Frontal cortex (tissue), 4 donors: ENCODE measurements at places on chromosomes 1 and 21.

GRCh38 chr21:35438643-35439404 lies 389.7 kb upstream of the RUNX1 start:
- no peak for DNase-seq

GRCh38 chr1:181777812-181778211 lies 283.7 kb downstream of the ZNF648 start:
- no peak for DNase-seq

- no peak for DNase-seq
These were observed 93.8 kb downstream of the USP25 start for GRCh38 chr21:15823486-15824150.

- peak; percentile 92 for DNase-seq
These were observed 1.2 kb downstream of the AMPD2 start for GRCh38 chr1:109620841-109621286.

- DNase-seq: no peak
These were observed 377.8 kb downstream of the USH2A start for GRCh38 chr1:216045400-216045799.

DNA sequence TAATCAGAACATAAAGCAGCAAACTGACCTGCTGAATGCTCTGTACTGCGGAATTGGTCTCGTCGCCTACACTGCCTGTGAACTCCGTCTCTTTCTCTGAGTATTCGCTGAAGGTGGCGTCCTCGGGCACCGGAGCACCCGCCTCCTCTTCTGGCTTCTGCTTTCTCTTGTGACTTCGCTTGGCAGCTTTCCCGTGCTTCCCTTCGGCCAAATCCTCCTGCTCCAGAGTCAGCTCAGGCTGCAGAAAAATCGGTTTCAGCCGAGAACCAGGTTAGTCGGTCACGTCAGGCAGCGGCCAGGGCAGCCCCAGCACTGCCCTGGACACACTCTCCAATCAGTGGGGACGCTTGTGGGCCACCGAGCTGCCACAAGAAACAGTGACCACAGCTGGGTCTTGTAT lies 35.8 kb upstream of the RIPK4 start:
- no peak for DNase-seq

- DNase-seq: no peak
These were observed 10.4 kb downstream of the MRTO4 start for GRCh38 chr1:19262047-19262446.

GRCh38 chr21:41432562-41433460 lies 6.8 kb downstream of the MX1 start:
- no peak for DNase-seq

DNA sequence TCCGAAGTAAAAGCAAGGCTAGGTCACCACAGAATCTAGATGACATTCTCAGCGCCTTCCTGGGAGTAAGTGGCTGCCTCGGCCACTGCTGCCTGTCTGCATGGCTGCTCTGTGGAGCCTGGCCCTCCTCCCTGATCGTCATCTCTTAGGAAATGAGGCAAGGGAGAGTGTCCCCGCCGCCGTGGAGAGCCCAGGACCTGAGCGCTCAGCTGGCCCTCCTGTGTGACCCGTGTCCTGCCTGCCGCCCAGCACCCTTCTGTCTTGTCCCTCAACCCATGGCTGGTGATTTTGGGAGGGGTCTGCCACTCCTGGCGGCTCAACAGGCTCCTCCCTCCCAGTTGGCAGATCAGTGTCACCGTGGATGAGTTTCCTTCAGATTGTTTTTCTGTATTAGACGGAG lies 156.4 kb upstream of the COL6A1 start:
- DNase-seq: no peak

DNA sequence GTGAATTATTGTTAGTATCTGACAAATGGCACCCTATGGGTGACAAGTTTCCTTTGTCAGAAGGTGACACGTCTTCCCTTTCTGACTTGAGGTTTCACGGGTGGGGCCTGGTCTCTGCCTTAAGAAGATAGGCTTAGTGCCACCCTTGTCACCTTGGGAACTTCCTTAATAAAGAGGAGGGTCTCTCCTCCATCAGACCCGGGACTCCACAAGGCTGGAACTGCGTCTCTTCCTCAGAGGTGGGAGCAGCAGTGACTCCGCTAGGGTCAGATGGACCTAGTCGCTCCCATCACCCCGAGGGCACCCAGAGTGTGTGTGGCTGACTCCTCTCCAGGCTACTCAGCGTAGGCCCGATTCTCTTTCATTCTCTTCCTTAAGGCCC lies 774 bp upstream of the WDTC1 start:
- no peak for DNase-seq

- no peak for DNase-seq
These were observed 398.2 kb upstream of the RGS18 start for GRCh38 chr1:191760016-191760415.

DNA sequence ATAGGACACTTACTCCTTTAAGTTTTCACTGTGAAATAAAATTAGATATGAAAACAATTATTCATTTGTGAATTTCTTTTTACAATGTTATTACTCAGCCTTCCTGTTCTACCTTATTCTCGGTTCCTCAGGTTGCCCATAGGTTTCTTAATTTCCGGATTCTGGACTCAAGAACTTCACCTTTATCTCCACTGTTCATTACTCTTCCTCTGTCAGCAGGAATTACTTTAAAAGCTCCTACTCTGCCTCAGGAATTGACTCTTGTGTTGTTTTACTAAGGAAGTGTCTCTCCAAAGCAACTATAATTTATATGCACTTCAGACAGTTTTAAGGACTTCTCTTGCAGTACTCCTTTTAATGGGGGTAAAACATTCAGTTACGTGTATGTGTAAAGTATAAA lies 123.8 kb downstream of the OSBPL9 start:
- DNase-seq: no peak

GRCh38 chr1:24990779-24991641 lies 60.9 kb upstream of the RUNX3 start:
- no peak for DNase-seq

DNA sequence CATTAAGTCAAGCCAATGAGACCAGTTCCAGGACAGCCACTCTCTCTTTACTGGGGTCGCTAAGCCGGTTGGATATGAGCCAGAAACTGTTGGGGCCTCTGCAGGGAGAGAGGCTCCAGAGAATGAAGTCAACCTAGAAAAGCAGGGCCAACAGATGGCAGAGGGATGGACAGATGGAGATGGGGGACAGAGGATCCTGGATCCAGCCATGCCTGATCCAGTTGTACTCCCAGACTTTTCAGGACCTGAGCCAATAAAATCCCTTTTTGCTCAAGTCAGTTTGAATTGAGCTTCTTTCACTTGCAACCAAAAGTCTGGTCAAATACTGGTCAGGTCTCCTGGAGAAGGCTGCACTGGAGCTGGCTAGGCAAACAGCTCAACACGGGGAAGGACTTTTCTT lies 2.2 kb downstream of the DHCR24 start:
- DNase-seq: no peak

GRCh38 chr1:97693601-97694000 lies 227.2 kb downstream of the DPYD start:
- no peak for DNase-seq

GRCh38 chr1:174818014-174818616 lies 181.6 kb upstream of the CACYBP start:
- DNase-seq: no peak

DNA sequence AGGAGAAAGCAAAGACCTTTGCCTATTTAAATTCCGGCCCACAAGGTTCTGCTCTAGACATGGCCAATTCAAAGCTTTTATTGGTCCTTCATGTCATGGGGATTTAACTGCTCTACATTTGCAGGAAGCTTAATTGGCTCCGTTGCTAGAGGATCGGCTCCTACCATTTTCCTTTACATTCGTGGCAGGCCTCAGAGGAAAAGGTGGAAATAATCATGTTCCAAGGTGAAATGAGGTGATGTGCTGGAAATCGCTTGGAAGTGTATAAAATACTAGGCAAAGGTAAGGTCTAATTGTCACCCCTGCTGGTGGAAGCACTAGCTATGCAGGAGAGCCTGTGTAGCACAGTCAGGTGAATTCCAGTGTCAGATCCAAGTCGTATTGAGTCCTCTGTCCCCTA lies 55.5 kb downstream of the ATP1A1 start:
- DNase-seq: no peak

- DNase-seq: no peak
These were observed 95.1 kb upstream of the SOD1 start for GRCh38 chr21:31564439-31564838.

DNA sequence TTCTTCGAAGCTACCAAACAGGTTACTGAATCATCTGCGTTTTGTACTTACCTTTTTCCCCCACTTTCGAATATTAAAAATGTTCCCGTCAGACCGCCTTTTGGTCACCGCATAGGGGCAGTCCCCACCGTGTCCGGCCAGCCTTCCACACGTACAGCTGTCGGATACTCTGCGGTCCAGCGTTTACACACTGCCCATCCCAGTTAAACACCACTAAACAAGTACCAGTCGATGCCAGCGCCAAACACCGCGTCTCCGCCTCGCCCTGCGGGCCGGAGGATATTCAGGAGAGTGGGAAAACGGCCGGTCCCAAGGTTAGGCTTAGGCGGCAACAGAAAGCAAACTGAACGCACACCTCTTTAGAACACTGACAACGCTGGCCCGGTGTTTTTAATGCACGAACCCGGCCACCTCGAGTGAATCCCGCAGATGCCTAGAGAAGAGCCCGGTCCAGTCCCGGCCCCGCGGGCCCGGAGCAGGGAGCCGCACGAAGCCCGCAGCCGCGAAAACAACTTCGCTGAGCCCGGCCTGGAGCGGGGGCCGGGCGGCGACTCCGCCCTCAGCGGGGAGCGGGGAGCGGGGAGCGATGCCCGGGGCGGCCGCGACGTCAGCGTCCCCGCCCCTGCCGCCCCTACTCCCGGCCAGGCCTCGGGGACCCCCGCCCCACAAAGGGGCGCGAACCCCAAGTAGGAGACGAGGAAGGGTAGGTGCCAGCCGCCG lies 730 bp upstream of the PHF13 start:
- DNase-seq: no peak

DNA sequence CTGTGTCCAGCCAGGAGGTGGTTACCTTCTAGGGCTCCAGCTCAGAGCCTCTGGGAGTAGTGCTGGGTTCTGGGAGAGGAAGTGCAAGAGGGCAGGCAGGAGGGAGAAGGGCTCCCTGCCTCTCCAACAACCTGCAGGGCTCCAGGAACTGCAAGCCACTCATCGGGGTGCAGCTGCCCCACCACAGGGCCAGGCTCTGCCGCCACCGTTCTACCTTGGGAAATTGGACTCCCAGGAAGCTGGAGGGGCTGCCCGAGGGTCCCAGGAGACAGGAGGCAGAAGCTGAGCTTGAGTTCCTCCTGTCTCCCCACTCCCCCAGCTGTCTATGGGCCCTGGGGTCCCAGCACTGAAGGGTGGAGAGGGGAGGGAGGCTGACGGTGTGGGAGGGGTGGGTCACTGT lies 7.4 kb upstream of the PRDM16 start:
- no peak for DNase-seq
